Stimulated activated CD4-positive, alpha-beta T cell treated with anti-CD3 and anti-CD28 coated beads, Interleukin-15, amount 100 ng/mL, for 48 hours (primary cell): ENCODE measurements at places on chromosomes 16 and 17.

GRCh38 chr16:73047536-73048291, at the start of gene ZFHX3:
ZFHX3 (minus strand) TSS chr16:73048128; CDS start chr16:72960145, 87,983 bp downstream.
- no peak for DNase-seq

GRCh38 chr17:61443475-61443882, 8.7 kb upstream of the TBX4 start:
- DNase-seq = no peak

- DNase-seq = no peak
These were observed 4.3 kb downstream of the CDIP1 start for GRCh38 chr16:4534151-4534790.

DNA sequence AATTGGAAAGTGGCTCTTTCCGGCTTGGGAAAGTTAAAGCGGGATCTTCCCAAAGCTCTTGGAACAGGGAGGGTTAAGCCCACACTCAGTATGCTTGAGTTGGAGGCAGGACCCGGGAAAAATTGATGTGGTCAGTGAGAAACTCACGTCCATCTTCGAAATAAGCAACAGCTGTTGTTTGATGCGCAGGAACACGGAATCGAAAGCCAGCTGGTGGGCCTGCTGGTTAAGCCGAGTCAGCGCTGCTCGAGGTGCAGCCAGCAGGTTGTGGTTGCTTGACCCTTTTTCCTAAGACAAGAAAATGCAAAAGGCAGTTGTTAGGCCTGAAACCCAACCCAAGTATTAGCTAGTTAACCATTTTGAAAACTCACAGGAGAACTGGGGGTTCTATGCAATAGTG, 49.4 kb downstream of the COG7 start:
- no peak for DNase-seq
